ENCODE measurements at places on chromosomes 1 and 21.

GRCh38 chr1:44405031-44405797 is at the start of gene RNF220:
RNF220 (plus strand) TSS chr1:44405255.
- no peak for DNase-seq

GRCh38 chr1:54135436-54136120 is 17.2 kb downstream of the CDCP2 start:
- DNase-seq = no peak

- no peak for DNase-seq
These were observed 62.5 kb downstream of the SCCPDH start for GRCh38 chr1:246786606-246787238.

GRCh38 chr1:197787623-197788536 is 12.6 kb upstream of the DENND1B start:
- DNase-seq = no peak

- no peak for DNase-seq
These were observed 58.0 kb downstream of the MDM4 start for GRCh38 chr1:204574016-204574864.

DNA sequence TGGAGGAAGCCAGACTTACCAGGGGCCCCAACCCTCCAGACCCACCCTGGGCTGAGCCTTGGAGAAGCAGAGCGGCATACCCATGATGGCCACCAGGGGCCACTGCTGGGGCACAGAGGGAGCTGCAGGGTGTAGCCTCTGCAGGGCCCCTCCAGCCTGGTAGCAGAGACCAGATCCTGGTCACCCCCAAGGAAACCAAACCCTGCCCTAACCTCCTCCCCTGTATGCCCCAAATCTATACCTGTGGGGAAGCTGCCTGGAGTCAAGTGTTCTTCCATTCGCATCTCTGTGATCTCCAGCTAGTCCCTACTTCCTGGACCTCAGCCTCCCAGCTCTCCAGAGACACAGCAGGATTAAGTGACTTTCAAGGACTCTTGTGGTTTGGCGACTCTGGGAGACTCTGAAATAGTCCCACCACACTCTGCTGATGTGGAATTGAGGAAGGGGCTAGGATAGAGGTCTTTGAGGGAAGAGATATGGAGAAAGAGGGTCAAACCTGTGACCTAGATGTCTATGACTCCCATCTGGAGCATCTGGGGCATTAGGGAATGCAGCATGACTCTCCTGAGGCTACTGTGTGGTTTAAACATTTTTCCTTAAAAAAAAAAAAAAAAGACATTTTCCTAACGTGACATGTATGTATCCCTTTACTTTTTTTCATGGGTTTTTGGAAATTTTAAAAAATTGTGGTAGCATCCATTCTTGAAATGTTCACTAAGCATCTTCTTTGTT is 119.2 kb upstream of the IPO9 start:
- peak; percentile 13 for DNase-seq

DNA sequence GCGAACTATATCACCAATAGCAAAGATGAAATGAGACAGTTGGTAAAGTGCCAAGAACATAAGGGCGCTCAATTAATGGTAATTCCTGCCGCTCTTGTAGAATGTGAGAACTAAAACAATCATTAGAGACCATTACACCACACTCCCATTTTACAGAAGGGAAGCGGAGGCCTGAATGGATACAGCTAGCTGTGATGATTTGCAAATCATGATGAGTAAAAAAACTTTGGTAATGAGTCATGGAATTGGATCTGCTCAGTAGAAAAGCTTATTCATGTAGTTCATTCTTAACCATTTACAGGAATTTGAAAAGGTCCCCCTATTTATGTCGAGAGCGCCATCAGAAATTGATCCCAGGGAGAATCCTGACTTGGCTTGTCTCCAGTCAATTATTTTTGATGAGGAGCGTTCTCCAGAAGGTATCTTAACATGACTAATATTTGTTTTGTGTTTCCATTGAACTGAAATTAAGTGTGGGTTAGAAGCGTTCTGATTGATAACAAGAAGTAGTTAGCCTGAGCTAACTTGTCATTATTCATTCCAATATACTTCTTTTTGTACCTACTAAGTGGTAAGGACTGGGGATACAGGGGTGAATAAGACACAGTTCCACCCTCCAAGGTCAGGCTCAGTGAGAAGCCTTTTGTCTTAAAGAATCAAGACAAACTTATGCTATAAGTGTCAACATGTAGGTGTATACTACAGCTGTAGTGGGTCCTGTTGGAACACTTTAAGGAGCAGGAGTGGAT is 812 bp downstream of the TTC4 start:
- DNase-seq = no peak

- no peak for DNase-seq
These were observed 88.8 kb downstream of the ST3GAL3 start for GRCh38 chr1:43796111-43796581.

DNA sequence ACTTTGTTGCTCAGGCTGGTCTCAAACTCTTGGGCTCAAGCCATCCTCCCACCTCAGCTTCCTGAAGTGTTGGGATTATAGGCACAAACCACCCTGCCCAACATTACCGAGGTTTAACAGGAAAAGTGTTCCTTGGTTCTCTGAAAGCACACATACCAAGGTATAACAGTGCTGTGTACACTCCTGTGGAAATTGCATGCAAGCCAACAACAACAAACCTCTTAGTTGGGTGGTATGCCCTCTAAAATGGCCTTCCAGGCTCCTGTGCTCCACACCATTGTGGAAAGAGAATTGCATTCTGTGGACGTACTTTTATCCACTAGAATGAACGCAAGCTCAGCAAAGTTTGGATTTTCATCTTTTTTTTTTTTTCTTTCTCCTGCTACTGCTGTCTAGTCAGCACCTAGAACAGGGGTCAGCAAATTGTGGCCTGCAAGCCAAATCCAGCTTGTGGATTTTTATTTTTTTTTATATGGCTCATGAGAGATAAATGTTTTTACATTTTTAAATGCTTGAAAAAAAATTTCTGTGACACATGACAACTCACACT is 192.2 kb upstream of the TNR start:
- DNase-seq = no peak

GRCh38 chr1:225642177-225642576 is 10.7 kb downstream of the ENAH start:
- no peak for DNase-seq

Measured in stimulated activated CD4-positive, alpha-beta T cell treated with anti-CD3 and anti-CD28 coated beads, TNF-alpha, amount 100 ng/mL, for 1 hour (primary cell).